ENCODE measurements at places on chromosomes 16 and 17.

- no peak for DNase-seq
These were observed 868 bp downstream of the FAM20A start for GRCh38 chr17:68600067-68600930.

DNA sequence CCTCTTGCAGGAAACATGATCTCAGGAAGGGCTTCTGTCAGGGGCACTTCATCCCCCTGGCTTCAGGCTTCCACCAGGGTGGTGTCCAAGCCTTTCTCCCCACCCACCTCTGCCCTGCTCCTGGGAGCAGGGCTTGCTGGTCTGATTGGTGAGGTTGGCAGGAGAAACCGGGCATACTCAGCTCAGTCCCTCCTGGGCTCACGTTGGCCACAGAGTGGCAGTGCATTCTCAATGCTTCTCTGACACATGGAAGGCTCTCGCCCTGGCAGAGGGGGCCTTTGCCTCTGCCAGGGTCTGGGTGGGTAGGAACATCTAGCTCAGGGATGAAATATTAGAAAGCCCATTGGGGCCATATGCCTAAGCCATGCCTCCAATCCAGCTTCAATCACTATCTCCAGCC is 142.8 kb downstream of the AXIN2 start:
- no peak for DNase-seq

- no peak for DNase-seq
These were observed 11.2 kb downstream of the CORO6 start for GRCh38 chr17:29611351-29612093.

- DNase-seq = no peak
These were observed 229.6 kb downstream of the MRTFB start for GRCh38 chr16:14300705-14301168.

DNA sequence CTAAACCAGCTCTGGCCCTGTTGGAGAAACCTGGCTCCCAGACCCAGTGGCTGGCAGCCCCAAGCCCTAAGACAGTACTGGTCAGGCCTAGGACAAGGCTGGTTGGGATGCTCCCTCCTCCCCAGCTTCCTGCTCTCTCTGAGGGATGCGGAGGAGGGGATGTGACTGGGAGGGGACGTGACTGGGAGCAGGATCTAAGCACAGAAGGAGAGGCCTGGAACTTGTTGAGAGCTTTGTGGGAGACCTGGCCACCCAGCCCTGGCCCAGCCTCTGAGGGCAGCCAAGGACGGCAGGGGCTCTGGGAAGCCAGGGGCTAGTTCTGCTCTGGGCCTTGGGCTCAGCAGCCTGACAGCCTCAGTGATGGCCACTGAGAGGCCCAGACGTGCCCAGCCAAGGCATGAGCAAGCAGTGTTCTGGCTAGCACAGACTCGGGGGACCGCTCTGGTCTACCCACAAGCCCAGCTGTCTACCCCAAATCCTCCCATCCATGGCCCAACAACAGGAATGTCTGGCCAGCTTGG is 22.8 kb downstream of the ATP6V0D1 start:
- DNase-seq = no peak

DNA sequence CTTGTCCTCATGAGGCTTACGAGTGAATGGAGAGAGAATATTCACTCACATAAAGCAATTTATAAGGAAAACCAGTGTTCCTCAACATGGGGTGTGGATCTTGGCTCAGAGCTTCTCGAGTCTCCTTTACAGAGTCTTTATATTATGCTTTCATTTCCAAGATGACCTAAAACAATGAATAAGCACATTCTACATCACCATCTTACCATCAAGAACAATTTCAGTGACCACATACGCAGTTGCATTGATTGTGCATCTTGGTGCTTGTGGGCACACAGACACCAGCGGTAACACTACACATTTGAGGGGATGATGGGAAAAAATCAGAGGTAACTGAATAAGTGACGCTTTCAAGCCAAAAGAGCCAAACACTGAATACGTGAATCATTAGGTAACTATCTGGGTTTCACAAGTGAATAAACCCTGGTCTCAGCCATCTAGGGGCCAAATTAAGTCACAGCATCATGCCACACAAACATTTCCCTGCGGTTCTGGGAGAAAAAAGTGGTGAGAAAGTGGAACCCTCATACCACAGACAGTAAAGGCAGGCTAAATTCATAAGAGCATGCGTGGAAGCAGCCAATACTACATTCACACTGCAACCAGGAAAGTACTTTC is 9.4 kb downstream of the CWC25 start:
- no peak for DNase-seq

DNA sequence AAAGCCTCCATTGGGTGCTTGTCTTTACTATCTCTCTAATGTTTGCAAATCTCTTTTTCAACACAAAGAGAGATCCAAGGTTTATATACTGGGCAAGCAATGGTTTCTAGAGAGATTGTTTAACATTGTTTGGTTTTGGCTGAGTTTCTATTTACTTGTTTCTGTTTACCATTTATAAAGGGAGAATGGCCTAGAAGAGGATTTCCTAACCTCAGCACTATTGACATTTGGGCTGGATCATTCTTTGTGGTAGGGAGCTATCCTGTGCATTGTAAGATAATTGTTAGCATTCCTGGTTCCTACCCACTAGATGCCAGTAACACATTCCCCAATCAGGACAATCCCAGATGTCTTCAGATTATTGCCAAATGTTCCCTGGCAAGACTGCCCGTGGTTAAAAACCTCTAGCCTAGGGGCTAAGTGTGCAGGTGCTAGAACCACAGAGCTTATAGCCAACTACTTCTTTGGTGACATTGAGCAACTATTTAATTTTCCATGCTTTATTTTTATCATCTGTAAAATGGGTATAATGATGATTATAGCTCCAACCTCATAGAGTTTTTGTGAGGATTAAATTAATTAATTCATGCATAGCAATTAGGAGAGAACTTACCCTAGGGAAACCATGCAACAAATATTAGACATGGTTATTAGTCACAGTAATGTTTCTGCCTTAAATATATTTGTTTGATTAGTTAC is 413.9 kb upstream of the MAF start:
- no peak for DNase-seq

- DNase-seq = no peak
These were observed 180.7 kb upstream of the ZFHX3 start for GRCh38 chr16:73228649-73229048.

DNA sequence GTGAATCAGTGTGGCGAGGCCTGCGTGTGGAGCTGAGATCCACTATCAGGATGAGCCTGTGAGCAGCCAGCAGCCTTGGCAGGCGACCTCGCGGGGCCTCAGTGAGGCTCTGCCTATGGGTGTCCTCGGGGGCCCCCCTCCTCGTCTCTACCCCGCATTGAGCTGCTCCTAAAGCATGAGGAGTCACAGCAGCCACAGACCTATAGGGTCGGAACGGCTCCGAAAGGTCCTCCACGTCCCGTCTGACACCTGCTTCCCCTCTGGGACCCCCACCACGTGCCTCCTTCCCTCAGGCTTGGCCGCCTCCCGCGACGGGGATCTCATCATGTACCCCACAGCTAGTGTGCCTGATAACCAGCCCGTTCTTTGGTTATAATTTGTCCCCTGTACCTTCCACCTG is 28.8 kb downstream of the GRIN2C start:
- DNase-seq = no peak

DNA sequence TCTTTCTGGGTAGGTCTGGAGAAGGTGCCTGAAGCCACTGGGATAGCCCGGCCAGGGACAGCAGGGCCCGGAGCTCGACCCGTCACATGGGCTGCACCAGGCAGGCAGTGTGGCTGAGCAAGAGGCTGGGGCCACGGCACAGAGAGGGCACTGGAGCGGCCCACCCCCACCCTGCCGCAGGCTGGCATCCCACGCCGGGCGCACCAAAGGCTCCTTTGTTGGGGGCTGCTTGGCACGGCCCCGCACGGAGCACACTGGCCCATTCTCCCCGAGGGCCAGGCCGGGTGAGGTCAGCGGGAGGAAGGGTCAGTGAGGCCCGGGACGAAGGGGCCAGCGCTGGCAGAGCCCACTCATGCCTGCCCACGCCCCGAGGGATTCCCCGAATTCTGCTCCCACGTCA is 36.5 kb upstream of the PVALEF start:
- no peak for DNase-seq

- DNase-seq = no peak
These were observed 22.9 kb downstream of the CHCT1 start for GRCh38 chr17:60445144-60445543.

DNA sequence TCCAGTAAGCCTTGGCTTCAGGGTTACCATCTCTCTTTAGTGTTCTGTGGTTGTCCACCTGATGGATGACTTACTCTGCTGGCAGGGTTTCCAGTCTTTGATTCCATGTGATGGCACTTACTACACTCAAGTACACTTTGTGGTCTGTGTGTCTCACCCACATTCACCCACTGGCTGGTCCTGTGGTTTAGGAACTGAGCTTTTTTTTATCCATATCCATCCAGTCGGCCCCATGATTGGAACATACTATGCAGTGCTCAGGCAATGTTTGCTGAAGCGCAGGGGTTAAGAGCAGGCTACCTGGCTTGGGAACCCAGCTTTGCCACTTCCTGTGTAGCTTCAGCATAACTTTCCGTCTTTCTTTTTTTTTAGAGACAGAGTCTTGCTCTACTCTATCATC is 2.8 kb upstream of the FUS start:
- no peak for DNase-seq

- DNase-seq = no peak
These were observed 2.9 kb upstream of the FLCN start for GRCh38 chr17:17239832-17240231.

DNA sequence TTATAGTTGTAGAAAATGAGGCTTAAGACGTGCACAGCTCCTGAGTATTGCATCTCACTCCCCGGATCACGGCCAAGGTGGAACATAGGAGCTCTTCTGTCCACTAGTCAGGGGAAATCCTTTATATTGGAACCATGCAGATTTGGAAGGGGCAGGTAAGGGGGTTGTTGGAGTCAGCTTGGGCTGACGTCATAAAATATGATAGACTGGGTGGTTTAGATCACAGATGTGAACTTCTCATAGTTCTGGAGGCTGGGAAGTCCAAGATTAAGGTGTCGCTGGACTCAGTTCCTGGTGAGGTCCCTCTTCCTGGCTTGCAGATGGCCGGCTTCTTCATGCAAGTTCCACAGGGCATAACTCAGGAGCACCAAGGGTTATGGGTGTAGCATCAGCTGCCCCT is 5.6 kb downstream of the CACNG4 start:
- DNase-seq = no peak

- DNase-seq = no peak
These were observed 2.5 kb downstream of the KIF1C start for GRCh38 chr17:5000237-5000639.

DNA sequence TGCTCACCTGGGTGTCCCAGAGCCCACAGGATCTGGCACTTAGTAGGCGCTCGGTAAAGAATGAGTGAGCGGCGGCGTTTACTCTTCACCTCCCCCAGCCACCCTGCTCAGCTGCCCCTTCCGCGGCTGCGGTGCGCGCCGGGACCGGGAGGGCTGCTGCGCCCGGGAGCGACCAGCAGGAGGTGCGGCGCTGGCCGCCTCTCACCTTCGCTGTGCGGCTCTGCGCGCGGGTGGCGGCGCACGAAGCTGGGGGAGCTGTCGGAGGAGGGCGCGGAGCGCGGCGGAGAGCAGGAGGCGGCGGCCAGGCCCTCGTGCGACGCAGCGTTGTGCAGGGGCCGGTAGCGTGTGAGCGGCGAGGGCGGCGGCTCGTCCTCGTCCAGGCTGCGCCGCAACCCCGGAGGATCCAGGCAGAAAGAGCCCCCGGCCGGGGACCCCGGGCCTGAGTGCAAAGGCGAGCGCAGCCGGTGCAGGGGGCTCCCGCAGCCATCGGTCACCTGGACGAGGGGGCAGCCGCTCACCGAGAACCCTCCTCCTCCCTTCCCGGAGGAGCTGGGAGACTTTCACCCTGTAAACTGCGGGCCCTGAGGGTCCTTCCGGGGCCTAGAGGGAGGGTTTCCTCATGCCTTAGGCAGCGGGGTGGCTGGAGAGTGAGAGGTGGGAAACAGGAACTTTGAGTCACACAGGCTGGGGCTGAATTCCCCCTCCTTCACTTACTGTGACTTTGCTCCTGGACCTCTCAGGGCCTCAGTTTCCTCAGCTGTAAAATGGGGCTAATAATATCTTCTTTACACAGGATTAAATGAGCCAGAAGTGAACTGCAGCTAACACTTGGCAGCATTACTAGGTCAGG is 12.5 kb downstream of the SAMD14 start:
- DNase-seq = no peak

DNA sequence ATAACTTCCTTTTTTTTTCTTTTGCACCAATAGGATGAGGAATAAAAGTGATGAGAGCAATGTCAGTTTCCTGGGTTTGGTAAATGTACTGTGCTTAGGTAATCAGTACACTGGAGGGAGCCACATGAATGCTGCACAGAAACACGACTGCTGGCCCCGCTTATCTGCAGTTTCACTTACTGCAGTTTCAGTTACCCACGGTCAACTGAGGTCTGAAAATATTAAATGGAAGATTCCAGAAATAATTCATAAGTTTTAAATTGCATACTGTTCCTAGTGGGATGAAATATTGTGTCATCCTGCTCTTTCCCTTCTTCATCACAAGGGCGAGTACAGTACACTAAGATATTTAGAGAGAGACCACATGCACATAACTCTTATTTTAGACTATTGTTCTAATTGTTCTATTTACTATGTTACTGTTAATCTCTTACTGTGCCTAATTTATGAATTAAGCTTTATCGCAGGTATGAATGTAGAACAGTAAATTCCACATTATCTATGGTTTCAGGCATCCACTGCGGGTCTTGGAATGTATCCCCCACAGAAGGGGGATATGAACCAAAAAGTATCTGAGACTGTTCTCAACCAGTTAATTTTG is 6.4 kb upstream of the LGALS3BP start:
- DNase-seq = peak; percentile 65

GRCh38 chr17:11935734-11936406 is 61.4 kb downstream of the ZNF18 start:
- DNase-seq = no peak

DNA sequence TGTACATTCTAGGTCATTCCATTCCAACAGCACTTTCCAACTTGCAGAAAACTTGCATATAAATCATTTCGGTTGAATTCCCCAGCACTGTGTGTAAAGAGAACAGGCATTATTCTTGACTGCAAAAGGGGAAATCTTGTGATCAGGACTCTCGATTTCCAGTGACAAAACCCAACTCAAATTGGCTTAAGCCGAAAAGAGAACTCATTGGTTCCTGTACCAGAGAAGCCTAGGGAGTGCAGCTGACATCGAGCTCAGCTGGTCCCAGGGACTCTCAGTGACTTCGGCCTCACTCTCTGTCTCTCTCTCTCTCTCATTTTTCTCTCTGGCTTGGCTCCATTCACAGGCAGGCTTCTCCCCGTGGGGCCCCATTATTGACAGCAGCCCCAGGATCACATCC is 30.7 kb downstream of the CD300LF start:
- DNase-seq = no peak

Measured in bone marrow (tissue), 2 donors.